ENCODE measurements at places on chromosomes 2 and 18.

- DNase-seq = no peak
Observed at GRCh38 chr2:139850254-139850890, 1070.2 kb upstream of the NXPH2 start.

- DNase-seq = no peak
Observed at GRCh38 chr18:3330622-3331021, 68.7 kb downstream of the MYL12B start.

GRCh38 chr2:85230679-85231467, 96.9 kb downstream of the TGOLN2 start:
- DNase-seq = no peak

GRCh38 chr18:21053127-21053526, 58.5 kb downstream of the ROCK1 start:
- no peak for DNase-seq

- no peak for DNase-seq
Observed at GRCh38 chr18:54140641-54141040, 83.8 kb downstream of the MBD2 start.

- no peak for DNase-seq
Observed at GRCh38 chr18:61635901-61636528, 256.8 kb downstream of the RNF152 start.

DNA sequence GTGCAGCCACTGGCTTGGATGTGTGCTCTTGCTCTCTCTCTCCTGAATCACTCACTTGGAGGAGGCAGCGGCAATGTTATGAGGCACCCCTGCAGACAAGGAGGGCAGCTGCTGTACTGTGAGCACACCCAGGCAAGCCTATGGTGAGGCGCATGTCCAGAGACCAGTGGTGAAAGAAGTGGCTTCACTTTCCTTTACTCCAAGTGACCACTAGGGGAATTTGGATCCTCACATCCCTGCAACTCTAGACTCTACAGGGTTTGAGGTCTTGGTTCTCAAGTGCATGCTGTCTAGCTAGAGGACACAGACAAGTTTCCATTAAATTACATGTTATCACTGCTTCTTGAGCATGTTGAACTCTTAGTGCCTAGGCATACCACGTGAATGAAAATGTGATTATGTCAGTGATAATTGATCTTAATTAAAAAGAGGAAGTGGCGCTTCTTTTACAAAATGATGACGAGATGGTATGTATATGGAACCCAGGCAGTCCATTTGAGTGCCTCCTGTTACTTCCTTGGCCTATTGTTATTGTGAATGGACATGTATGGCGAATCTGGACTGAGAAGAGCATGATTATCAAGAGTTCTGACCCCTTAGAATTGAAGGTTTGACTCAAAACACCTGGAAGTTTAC, 181.0 kb upstream of the CDH2 start:
- DNase-seq = no peak

GRCh38 chr2:119490106-119490505, 34.2 kb downstream of the SCTR start:
- no peak for DNase-seq

GRCh38 chr2:32166115-32166574, 481 bp downstream of the SLC30A6 start:
- DNase-seq = no peak

DNA sequence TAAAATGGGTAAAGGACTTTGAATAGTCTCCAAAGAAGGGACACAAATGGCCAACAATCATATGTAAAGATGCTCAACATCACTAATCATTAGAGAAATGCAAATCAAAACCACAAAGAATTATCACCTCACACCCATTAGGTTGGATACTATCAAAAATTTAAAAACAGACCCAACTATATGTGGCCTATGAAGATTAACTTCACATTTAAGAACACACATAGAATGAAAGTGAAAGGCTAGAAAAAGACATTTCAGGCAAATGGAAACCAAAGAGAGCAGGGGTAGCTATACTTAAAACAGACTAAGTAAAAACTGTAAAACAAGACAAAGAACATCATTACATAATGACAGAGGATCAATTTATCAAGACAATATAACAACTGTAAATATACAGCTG, 53.5 kb upstream of the ASPRV1 start:
- no peak for DNase-seq

DNA sequence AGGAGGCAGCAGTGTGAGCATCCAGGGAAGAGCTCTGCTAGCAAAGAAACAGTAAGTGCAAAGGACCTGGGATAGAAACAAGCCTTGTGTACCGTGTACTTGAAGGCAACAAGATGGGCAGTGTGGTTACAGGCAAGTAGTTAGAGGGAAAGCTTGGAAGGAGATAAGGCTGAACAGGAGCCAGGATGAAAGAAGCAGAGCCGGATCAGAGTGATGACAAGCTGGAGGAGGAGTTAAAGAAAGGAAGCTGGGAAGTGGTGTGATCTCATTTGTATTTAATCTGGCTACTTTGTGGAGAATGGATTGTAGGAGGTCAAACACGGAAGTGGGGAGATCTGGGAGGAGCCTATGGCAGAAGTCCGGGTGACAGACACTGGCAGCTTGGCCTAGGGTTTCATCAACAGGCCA, 44.7 kb upstream of the VPS54 start:
- no peak for DNase-seq

DNA sequence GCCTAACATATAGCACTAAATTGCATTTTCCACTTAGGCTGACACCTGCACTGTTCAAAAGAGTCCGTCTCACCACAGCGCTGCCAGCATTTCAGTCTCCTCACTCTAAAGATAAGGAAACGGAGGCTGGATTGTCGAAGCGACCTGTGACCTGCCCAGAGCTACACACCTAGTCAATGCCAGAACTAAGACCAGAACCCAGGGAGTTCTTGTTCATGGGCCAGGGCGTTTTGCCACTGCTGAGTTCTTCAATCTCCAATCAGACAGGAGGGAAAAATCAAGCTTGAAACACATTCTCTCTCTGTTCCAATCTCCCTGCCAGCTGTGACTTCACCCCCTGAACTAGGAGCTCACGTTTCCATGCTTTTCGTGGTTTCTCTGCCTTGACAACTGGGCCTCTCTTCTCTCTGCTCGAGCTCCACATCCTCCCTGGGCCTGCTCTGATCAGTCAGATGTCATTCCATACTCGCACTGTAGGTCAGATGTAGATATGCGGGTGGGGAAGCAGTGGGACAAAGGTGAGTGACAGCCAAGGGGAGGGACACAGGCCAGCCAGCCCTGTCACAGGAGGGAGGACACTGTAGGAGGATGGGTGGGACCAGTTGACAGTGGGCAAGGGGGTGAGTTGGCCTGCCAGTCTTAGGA, 221.1 kb upstream of the SMAD2 start:
- DNase-seq = no peak

DNA sequence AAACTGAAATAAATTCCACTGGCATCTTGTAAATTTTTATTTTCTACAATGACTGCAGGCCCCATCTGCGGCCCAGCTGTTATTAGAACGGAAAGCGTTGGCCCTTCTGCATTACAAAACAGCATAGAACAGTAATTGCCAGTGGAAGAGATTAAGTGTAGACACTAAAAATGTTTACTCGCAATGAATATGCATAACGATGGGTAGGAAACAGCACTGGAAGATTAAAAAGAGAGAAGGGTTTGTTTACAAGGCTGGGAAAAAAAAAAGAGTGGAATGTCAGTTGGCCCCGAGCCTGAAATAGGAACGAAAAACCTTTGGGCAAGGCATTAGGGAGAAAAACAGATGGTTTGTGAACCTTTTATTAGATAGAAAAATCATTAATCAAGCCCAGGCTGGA, 275.9 kb upstream of the TCF4 start:
- no peak for DNase-seq

DNA sequence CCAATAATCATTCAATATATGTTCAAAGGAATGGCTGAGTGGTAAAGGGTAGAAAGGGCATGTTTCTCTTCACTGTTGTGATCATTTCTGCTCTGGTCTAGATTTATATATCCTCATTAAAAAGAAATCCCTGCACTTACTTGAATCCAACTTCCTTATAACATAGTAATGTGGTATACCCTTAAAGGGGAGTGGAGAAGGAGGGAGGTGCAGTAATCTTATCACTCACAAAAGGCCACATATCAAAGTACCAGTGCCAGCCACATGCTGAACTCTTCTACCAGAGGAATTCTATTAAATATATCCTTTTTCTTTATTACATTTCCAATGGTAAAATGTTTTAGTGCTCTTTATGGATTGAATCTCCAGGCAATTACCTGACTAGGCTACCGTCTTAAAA, 3.3 kb downstream of the KATNAL2 start:
- no peak for DNase-seq

- DNase-seq = no peak
Observed at GRCh38 chr2:83944191-83944590, 514.9 kb downstream of the SUCLG1 start.

- DNase-seq = no peak
Observed at GRCh38 chr2:166338831-166339339, 36.9 kb downstream of the SCN9A start.

- DNase-seq = no peak
Observed at GRCh38 chr2:223727562-223727961, 109.8 kb downstream of the AP1S3 start.

DNA sequence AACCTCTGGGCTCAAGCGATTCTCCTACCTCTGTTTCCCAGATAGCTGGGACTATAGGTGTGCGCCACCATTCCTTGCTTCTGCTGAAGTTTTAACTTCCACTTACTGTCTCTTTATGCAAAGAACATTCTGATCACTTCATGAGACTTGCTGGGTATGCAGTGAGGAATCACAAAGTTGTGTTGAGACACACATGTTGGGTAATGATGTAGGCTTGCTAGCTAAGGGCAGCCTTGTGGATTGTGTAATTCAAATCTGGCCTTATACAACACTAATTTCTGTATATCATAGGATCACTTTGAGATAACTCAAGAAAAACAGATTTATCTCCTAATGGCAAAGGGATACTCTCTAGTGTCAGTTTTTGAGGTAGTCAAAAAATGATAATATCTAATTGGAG, 24.2 kb downstream of the XRCC5 start:
- no peak for DNase-seq

GRCh38 chr18:24964216-24964615, 387.8 kb downstream of the ZNF521 start:
- DNase-seq = no peak

GRCh38 chr2:232142049-232142448, 180.5 kb downstream of the DIS3L2 start:
- DNase-seq = no peak

GRCh38 chr2:105635564-105635963, 109.1 kb upstream of the NCK2 start:
- no peak for DNase-seq

GRCh38 chr2:12441750-12442475, 274.8 kb upstream of the TRIB2 start:
- no peak for DNase-seq

DNA sequence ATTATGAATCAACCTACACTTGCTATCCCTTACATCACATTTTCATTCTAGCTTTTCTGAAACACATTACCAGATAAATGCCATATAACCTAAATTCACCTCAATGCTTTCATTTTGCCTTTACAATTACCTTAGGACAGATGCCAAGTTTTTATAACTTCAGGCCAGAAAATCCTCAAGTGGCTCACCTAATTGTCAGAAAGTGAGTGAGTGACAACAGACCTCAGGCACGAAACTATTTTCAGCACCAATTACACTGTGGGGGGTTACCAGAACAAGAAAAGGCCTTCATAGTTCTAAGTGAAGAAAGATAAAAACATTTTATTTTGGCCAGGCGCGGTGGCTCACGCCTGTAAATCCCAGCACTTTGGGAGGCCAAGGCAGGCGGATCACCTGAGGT, 52.3 kb upstream of the ST8SIA5 start:
- no peak for DNase-seq

DNA sequence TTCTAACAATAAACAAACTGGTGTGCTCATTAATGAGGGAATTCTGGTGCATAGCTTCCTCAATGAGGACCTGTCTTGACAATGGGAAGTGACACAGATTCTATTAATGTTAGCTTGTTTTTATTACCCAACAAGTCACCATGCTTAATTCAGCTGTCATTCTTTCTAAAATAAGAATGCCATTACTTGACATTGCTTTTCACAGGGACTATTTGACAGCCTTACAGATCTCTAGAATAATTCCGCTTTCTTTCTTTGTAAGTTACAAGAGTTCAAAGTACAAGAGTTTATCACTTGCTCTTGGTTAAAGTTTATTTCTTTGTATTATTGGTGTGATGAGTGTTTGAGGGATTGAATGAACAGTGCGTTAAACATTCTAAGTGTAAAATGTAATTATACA, 127.0 kb upstream of the COL5A2 start:
- DNase-seq = no peak

DNA sequence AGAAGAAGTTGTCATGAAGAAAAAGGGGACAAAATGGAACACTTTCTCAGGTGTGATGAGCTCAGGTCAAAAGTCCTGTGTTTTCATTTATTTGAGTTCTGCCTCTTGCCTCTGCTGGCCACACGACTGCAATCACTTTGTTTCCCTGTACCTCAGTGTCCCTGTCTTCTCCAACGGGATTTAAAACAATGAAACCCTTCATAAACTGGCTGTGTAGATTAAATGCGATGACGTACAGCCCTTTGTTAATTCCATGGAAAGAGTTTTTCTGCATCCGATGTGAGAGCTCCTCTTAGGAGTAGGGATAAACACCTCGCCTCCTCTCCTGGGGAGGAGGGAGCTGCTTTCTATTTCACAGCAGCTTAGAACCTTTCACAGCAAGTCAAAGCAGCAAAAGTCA, 51.5 kb upstream of the CNGA3 start:
- no peak for DNase-seq

DNA sequence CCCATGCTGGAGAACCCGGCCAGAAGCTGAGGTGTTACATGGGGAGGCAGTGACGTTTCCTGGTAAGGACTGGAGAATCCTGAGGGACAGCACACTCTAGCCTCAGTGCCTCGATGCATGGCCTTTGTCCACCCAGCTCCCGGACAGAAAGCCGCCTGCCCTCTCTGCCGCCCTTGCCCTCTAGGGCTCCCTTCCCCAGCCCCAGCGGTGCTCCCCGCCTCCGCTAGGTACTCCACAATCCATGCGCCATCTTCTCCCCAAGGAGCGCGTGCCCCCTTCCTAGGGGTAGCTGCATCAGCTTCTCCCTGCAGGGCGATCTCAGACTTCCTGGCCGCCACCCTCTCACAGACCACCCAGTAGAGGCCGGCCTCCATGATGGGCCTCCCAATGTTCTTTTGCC, 251.6 kb downstream of the TWIST2 start:
- no peak for DNase-seq

DNA sequence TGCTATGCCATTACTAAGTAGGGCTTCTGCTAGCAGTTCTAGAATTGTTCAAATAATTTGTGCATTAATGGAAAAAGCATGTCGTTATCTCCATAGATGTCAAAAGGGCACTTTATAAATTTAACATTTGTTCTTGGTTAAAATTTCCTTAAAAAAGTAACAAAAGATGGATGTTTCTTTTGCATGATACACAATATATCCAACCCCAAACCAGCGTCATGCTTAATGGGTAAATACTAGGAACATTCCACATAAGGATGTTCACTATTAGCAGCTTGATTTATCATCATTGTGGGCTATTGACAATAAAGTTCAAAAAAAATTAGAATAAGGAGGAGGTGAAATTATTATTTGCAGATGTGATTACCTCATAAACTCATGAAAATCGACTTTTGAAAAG, 79.7 kb downstream of the GREB1L start:
- no peak for DNase-seq

- DNase-seq = no peak
Observed at GRCh38 chr2:119224391-119225104, 914 bp downstream of the STEAP3 start.
